NCI-H1092 (cell line): ENCODE measurements at places on chromosomes 11 and 22.

- DNase-seq: no peak
These were observed 31.7 kb downstream of the INSC start for GRCh38 chr11:15146271-15147003.

- no peak for DNase-seq
These were observed 241.2 kb upstream of the SYN3 start for GRCh38 chr22:33299245-33299956.

DNA sequence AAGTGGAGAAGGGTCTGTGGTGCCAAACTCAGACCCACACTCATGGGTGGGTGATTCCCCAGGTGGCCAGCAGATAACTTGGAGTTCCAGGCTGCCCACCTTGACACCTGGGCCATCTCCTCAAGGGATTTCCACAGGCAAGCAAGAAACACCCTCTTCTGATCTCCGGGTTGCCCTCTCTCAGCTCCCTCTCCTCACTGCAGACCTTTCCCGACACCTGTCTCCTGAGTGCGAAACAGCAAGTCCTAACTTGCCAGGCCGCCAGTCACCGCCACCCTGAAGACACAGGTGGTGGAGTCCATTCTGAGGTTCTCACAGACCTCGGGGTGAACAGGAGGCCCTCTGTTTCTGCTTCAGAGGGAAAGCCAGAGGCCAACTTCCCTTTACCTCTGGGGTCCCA lies 16.6 kb downstream of the GALNT18 start:
- DNase-seq: no peak

DNA sequence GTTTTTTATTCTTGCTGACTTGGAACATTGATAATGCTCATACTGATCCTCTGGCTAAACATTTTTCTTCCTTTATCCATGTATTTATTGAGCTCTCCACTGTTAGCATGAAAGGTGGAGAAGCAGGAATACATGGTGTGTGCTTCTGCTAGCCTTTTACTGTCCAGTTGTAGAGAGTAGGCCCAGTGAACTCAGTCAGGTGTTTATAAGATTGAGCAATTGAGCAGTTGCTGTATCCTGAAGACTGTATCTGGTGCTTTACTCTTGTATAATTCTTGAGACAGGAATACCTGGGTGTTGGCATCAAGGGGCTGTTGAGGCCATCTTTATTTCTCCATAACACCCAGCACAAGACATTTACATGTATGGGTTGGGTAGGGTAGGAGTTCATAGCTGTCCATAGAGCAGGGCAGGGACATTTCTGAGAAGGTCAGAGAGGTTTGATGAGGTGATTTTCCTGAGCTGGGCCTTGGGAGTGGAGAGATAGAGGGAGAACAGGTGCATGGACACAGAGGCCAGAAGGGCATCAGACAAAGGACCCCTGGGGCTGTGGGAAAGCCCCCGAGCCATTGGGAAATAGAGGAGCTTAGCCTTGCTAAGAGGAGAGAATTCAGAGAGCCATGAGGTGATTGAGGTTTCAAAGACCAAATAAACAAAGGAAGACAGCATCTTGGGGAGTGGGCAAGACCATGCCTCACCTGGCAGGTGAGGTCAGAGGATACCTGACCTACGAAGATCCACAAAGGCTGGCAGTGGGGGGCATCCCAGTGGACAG lies 155.5 kb downstream of the TEAD1 start:
- DNase-seq: no peak

DNA sequence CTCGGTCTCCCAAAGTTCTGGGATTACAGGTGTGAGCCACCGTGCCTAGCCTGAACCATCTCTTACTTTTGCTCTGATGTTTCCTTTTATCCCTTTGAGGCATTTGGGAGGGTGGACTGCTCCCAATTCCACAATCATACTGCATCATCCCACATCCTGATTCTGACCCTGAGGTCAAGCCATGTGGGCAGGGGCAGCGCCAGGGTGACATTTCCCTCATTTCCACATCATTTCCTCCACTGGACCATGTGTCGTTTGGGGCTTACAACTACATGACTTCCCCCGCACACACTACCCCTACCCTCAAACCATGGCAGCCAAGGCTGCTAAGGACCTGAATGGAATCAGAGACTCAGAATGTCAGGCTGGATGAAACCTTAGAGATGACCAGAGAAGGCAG lies 26.4 kb upstream of the ZBTB16 start:
- no peak for DNase-seq

DNA sequence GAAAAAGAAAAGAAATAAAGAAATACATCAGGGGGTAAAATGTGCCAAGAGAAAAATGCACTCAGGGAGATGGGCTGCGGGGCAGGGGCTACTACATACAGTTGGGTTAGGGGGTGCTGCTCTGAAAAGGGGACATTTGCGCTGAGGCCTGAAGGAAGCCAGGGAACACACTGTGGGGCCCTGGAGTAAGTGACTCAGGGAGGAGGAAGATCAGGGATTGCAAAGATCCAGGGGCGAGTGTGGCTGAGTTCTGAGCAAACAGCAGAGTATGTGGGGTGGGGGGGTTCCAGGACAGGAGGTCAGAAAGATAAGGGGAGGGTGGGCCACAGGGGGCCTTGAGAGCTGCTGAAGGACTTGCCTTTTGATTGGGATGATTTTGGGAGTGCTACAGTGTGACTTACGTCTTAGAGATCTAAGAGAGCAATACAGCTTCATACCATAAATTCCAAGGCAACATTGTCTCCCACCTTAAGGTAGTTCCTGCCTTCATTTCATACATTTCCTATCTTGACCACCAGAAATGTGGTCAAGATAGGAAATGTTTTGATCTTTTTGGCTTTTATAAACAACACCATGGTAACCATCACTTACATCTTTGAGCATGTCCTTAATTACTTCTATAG lies 5.8 kb downstream of the A4GALT start:
- no peak for DNase-seq

GRCh38 chr11:65558002-65558929 lies at the start of gene LTBP3:
LTBP3 (minus strand) TSS chr11:65558359; CDS start chr11:65557959, 400 bp downstream.
- DNase-seq: peak; percentile 37

GRCh38 chr11:133968300-133968699 lies 11.5 kb upstream of the IGSF9B start:
- no peak for DNase-seq

DNA sequence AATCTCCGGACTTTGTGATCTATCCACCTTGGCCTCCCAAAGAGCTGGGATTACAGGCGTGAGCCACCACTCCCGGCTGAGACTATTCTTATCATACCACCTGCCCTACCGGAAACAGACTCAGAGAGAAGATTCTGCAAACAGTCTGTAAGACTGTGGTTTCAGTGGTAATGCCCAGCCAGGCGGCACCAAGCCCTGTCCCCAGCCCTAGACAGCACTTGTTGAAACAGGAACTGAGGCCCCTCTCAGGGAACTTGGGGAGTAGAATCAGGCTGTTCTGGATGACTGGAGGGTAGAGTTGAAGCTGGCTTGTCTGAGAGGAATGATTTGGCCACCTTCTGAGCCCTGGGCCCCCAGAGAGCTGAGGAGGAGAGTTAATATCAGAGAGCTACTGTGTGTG lies 1.3 kb upstream of the INSC start:
- DNase-seq: no peak

GRCh38 chr22:34914846-34915245 lies 151.1 kb upstream of the ISX start:
- DNase-seq: no peak

- DNase-seq: no peak
These were observed 11.4 kb upstream of the HPX start for GRCh38 chr11:6452219-6452618.

GRCh38 chr11:125235071-125235471 lies 70.5 kb downstream of the PKNOX2 start:
- DNase-seq: no peak

DNA sequence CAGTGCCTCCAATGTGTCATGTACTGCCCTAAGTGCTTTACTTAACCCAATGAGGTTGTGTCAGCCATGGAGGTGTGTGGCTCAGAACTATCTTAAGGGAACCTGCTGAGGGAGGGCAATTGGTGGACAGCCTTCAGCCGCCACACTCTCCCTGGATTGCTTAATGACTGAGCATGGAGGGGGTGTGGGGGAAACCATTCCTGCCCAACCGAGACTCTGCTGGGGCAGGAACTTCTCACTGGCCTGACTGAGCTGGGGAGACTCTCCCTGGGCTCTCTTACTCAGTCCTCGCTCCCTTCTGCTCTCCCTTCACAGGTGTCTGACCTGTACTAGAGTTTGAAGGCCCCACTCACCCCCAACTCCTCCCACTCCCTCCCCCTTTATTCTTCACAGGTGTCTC lies 114.8 kb downstream of the CCDC81 start:
- DNase-seq: no peak

GRCh38 chr22:44211256-44211945 lies 30.7 kb downstream of the PARVG start:
- no peak for DNase-seq

GRCh38 chr11:69512136-69512535 lies 30.7 kb downstream of the LINC01488 start:
- DNase-seq: no peak

GRCh38 chr11:65987336-65987735 lies 14.6 kb downstream of the EIF1AD start:
- no peak for DNase-seq

- no peak for DNase-seq
These were observed 34.9 kb downstream of the SERPIND1 start for GRCh38 chr22:20808844-20809243.
